ENCODE measurements at places on chromosomes 6 and 20.

- peak; percentile 72 for DNase-seq
Observed at GRCh38 chr6:98836962-98837944, 2.9 kb downstream of the POU3F2 start.

- DNase-seq: peak; percentile 77
Observed at GRCh38 chr20:58892141-58892931, 39.8 kb downstream of the GNAS start.

GRCh38 chr6:16430391-16431089 is 192.2 kb downstream of the GMPR start:
- no peak for DNase-seq

DNA sequence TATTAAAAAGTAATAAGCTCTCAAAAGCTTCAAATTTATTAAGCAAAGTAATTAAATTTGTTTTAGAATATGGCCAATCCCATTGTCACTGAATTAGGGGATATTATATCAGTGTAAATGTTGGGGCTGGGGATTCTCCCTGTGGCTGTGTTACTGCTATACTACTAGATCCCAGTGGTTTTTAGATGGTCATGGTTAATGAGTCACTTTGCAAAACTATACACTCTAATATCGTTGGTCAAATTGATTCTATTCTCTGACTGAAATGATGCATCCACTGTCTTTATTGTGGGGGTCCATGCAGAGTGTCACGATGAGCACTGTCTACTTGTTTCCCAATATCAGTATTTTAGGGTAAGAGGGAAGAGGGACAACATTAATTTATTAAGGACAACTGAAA is 336.9 kb upstream of the PREP start:
- no peak for DNase-seq

All from HuH-7.5 (cell line).